Cardiac muscle cell (in vitro differentiated cells and primary cell): ENCODE measurements at places on chromosomes 7 and 10.

GRCh38 chr10:69504576-69505250 lies 53.4 kb downstream of the TSPAN15 start:
- DNase-seq: no peak

DNA sequence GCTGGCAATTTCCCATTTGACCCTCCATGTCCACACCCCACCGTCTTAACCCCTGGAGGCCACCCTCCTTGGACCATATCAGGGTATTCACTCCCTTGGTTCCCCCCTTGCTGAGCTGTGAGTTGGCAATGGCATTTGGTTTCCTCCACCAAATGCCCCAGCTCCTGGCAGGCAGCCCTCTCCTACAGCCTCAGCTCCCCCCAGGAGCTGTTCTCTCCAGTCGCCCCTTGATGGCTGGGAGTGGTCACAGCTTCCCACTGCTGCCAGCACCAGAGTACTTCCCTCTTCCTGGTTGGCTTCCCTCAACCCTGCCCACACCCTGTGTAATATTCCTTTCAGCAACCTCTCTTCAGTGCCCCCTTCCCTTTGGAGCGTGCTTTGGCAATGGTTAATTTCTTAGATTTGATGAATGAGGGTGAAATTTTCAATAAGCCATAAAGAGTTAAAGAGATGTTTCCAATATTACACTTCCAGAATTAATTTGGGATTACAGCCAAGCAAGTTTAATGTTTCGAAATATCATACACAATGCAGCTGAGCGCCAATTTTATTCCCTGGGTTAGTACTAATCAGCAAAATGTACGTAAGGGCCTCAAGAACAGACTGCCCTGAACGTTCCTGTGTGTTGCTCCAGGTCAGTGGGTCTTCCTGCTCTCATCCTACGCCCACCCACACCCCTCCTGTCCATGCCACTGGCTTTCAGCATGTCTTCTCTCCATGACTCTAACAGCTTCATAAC lies 207.1 kb upstream of the NFE2L3 start:
- DNase-seq: no peak

GRCh38 chr10:101624526-101625102 lies 36.5 kb downstream of the DPCD start:
- no peak for DNase-seq

DNA sequence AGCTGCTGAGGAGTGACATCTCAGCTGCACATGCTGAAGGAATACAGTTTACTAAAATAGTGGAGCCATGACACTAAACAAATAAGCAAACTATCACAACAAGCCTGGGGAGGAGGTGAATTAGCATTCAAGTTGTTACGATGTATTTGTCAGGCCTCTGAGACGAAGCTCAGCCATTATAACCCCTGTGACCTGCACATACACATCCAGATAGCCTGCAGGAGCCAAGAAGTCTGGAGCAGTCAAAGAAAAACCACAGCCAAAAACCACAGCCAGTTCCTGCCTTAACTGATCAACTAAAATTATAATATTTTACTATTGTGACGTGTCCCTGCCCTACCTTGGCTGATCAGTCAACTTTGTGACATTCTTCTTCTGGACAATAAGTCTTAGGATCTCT lies 68.6 kb downstream of the NSUN6 start:
- peak; percentile 43 for DNase-seq

DNA sequence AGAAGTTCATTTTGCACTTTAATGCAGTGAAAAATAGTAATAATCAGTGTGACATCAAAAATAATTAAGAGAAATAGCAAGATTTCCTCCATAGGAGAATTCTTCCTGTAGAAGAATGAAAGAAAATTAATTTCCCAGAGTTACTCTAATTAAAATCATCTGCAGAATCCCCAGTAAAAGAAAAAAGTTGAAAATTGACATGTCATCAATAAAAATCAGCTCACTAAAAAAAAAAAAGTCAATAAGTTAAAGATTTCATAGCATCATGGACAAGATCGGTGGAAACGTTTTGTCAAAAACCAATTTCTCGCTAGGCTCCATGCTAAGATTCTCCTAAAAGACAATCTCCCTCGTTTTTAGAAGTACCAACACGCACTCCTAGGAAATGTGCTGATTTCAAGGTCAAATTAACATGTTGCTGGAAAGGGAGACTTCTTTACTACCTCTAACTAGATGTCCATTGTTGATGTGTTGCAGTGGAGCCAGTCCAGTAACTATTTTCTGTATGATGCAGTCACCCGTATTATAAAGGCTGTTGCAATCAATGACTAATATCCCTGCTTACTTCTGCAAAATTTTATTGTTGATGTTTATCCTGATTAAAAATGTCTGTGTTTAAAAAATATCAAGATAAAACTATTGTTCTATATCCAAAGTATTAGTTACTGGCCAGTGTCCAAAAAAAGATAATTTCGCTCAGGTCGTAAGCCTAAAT lies 591.9 kb upstream of the MGMT start:
- DNase-seq: peak; percentile 33

DNA sequence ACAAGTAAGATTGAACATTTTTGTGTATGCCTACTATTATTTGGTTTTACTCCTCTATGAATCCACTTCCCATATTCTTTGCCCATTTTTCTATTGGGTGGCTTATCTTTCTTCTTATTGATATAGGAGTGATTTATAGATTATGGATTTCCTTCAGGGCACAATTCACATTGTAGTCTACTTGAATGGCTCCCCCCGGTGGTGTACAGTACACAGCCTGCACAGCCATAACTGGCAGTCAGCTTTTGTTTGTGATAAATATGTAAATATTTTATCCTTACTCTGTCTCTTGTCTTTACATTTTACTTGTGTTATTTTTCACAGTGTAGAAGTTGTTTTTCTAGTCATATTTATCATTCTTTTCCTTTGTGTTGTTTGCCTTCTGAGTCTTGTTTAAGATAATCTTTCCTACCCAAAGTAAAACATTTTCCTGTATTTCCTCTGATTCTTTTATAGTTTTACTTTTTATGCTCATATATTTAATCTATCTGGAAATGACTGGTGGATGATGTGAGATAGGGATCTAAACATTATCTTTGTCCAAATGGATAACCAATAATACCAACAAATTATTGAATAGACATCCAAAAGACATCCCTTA lies 23.9 kb upstream of the CALD1 start:
- peak; percentile 57 for DNase-seq

- no peak for DNase-seq
Observed at GRCh38 chr10:130545122-130545521, 408.9 kb downstream of the GLRX3 start.

DNA sequence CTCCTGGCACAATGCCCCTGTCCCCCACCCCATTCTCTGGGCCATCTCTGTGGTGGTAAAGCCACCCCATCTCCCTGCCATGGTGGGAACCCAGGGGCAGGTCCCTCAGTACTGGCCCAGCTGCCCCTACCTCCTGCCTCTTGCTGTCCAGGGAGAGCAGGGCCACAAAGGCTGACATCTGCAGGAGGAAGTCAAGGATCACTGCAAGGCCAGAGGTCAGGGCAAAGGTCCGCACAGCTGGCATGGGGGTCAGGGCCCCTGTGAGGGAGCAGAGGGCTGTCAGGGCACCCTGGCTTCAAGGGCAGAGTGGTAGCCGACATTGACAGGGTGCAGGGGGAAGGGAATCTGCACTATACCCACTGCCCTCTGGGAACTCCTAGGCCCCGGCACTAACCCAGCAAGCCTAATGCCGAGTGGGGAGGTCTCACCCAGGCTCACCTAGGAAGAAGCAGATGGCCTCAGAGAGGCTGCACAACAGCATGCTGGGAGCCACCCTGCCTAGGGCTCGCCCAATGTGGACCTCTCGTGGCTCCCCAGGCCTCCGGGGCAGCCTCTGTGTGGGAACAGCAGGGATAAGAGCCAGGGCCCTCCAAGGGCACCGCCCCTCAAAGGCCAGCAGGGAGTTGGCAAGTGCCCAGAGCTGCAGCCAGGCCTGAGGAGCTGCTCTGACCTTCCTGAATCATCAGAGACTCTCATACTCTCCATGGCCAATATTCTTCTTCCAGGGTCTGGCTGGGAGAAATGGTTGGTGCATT lies 7.7 kb downstream of the NPC1L1 start:
- peak; percentile 14 for DNase-seq

- DNase-seq: no peak
Observed at GRCh38 chr10:5679606-5680005, 5.0 kb upstream of the TASOR2 start.

DNA sequence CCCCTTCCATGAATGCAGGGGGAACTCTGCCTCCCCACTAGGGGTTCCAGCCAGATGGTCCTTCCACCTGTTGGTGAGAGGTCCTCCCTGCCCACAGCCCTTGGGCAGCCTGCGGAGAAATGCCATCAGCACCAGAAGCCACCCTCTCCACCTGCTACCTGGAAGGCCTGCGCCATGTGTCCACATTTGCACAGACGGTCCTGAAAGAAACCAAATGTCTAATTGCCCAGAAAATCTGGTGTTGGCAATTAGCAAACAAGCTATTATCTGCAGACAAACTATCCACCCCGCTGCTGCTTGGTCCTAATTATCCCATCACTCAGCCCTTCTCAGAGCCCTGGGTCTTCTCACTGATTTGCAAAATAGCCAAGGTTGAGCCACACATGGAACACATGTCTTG lies 32.3 kb downstream of the HSPA12A start:
- no peak for DNase-seq

DNA sequence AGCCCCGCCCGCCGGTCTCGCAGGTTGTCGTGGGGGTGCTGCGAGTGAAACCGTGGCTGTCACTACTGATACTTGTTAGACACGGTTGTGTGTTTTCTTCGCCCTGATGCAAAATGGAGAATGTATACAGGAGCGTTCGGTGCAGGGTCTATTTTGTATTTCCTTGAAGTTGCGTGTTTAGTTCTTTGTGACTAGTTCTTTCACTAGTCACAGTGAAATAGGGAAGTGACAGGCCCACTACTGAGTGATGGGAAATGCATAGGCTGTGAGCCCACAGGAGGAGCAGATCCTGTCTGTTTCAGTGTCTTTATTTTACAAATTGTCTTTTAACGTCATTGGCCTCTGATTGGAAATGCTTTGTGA lies 675 bp downstream of the ABRAXAS2 start:
- DNase-seq: no peak

- peak; percentile 81 for DNase-seq
Observed at GRCh38 chr10:122911889-122912484, 1.6 kb downstream of the FAM24A start.

DNA sequence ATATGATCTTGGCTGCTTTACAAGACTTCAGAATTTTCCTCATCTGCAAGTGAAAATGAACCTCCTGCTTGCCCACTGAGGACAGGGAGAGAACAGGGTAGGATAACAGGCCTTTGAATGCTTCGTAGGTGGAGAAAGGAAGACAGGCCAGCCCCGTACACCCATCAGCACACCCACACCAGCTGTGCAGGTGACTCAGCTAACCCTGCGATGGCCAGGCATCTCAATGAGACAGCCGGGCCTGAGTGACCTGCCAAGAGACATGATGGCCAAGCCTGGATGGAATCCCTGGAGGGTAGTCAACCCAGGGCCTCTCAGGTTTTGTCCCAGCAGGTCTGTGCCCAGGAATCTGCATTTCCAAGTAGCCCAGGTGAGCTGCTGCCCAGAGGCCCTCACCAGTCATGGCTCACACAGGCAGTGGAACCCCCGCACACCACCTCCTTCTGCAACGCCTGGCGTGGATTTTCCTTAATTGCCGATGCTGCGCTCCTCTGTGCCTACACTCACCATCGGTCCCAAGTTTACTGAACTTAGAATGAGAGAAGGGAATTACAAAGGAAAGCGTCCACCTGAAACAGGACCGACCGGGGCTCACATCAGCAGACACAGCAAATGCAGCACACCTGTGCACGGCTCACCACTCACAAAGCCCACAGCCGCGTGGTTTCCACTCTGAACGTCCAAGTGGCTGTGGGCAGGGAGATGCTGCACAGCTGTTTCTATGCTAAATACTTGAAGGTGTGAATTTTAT lies 163.7 kb downstream of the DIP2C start:
- no peak for DNase-seq

DNA sequence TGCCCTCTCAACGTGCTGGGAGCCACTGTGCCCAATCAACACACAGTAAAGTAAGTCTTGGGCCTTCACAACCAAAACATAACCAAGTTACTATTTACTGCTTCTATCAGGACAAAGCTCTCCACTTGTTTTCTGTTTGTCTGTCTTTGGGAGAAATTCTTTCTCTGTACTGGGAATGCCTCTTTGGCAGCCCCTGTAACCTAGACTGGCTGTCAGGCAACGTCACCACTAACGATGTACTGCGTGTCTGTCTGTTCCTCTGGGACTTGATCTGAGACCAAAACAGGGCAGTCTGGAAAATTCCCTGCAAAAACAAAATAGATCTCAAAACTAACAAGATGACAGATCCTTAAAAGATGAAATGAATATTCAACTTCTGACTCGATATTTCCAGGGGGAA lies 113.0 kb downstream of the SMURF1 start:
- DNase-seq: no peak

DNA sequence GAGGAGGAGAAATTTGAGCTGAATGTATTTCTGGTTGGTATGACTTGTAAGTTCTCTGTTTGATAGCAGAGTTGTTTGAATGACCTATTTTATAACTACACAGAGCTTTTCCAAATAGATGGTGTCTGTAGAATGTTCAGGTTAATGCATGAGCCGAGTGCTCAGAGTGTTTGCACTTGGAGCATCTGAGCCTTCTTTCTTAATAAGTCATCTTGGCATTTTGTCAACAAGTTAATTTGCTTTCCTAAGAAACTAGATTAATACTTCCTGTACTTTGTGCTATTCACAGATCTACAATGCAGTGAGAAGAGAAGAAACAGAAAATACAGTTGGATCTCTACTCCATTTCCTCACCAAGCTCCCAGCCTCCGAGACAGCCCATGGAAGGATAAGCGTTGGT lies 138.2 kb downstream of the PLCE1 start:
- peak; percentile 69 for DNase-seq

DNA sequence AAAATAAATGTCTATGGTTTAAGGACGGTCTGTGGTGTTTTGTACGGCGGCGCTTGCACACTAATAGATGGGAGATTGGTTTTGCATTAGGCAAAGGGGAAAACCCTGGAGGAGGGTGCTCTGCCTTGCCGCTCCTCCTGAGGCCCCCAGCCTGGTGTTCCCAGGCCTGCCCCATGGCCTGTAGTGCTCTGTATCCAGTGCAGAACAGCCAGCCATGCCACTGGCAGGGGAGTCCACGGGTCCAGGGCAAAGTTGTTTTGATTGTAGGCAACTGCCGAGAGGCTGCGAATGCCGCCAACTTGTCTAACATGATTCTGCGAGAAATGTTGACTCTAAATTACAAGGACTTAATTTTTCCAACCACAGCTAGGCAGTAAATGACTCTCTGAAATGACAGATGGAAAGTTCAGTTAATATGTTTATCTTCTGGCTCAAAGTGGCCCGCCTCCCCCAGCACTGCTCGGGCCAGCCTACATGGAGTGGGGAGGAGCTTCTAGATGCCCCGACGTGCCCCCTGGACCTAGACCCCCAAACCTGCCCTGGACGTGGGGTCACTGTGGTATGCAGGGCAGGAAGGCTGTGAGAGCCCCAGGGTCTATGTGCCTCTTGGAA lies 104.6 kb upstream of the GDF10 start:
- no peak for DNase-seq

DNA sequence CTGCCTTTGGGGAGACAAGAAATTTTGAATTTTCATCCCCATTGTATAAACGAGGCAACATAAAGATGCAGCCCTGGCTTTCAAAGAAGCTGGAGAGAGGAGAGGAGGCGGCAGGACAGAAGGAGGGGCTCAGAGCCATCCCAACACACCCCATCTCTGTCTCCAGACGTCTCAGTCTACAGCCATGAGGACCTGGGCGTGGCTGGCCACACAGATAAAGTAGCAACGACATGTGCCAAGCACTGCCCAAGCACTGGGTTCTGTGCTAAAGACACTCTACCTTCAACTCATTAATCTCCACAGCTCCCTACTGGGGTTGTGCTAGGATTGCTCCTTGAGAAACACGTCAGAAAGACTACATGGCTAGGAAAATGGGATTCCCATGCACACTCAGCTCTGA lies 65.2 kb downstream of the DLG5 start:
- no peak for DNase-seq

- no peak for DNase-seq
Observed at GRCh38 chr10:128373831-128374230, 247.6 kb upstream of the MKI67 start.
